ENCODE measurements at places on chromosomes 5 and 9.
A peak's percentile ranks its signal among the peaks of the same experiment; 100 is the strongest.

DNA sequence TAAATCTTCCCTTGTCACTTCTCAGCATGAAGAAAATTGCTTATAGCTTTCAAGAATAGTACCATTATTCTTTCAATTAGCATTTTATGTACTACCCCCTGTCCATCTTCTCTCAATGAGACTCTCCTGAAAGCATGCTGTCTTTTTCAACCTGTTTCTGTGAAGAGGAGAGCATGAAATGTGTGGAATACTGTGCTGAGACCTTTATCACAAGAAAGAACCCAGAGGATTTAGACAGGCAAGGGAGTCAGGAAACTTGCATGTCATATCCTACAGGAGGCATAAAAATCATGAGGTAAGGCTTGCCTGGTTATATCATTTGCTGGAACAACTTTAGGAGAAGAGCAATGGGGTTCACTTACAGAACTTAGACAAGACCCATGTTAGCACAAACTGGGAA lies 56.7 kb upstream of the LPAR1 start:
- H3K27me3 ChIP-seq = no peaks in the 10 kb centered on the region
- H3K36me3 ChIP-seq = no peaks in the 10 kb centered on the region
- H3K27ac ChIP-seq = no peak overlapping the region
- H3K4me3 ChIP-seq = no peak overlapping the region

- H3K4me3 ChIP-seq = no peak overlapping the region
- DNase-seq = no peak
- H3K4me1 ChIP-seq = no peaks in the 10 kb centered on the region
- no peaks in the 10 kb centered on the region for H3K27me3 ChIP-seq
- H3K36me3 ChIP-seq = no peaks in the 10 kb centered on the region
These were observed 23.0 kb upstream of the LHFPL2 start for GRCh38 chr5:78671609-78672008.

DNA sequence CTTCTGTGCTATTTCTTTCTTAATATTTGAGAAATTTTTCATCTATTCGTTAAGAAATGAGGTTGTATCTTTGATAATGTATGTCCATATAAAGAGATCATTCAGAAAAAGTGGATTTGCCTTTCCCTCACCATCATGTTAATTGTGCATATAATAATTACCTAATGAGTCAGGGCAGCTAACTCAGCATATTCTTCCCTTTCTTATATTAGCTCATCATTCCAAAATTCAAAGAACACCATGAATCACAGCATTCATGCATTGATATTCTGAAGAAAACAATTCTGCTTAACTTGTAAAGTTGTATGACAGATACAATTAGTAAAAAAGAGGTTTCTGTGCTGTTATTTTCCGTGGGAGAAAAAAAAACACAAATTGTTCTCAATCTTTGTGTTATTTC lies 630.6 kb downstream of the TLE1 start:
- H3K27ac ChIP-seq = no peak overlapping the region
- H3K27me3 ChIP-seq = no peaks in the 10 kb centered on the region
- no peaks in the 10 kb centered on the region for H3K36me3 ChIP-seq
- no peak overlapping the region for H3K4me3 ChIP-seq
- no peaks in the 10 kb centered on the region for H3K4me1 ChIP-seq

DNA sequence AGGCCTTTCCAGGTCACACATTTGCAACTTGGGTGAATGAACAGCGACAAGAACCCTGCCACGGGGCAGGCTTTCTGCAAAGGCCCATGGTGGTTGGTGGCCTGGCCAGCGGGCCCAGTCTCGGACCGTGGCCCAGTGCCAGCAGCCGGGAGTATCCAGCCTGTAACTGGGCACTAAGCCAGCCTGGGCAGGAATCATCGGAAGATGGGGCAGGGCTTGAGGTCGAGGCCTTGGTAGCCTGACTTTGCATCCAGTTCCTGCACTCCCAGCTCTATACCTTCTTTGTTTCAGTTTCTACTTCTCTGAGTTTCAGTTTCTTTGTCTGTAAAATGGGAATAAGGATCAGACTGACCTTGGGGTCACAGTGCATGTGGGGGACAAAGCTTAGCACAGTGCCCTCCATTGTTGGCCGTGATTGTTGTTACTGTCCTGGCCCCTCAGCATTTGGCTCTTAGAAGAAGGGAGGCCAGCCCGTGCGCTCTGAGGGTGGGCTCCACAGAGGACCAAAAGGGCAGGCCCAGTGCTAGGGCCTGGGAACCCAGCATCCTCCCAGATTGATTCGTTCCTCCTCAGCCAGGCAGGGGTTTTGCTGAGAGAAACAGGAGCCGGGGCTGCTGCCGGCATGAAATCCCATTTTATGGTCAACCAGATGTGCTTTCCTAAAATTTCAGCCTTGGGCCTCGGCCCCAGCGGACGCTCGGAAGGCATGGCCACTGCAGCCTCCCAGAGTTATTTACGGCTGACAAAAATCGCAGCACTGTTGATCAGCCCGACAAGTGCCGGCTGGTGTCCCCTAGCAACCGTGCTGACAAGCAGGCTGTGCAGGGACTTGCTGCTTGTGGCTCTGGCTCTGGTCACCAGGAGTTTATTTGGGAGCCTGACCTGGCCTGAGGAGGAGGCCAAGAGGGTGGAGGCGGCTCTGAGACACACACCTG lies 43.6 kb downstream of the JADE2 start:
- DNase-seq = no peak
- no peaks in the 10 kb centered on the region for H3K4me1 ChIP-seq
- no peak overlapping the region for H3K27ac ChIP-seq
- H3K36me3 ChIP-seq = peaks cover 91% of the 10 kb centered on the region

DNA sequence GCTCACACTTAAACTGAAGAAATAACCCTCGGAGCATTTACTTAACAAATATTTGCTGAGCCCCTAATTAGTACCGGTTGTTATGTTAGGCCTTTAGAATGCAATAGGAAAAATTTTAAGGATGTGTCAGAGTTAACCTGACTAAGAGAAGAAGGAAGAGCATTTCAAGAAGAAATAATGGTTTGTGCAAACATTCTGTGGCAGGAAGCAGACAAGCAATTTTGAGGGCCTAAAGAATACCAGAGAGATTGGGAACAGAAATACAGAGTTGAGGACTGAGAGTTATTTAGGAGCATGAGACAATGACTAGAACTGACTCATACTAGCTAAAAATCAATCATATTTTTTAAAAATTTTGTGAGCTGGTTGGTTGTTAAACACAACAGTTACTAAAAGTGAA lies 218.8 kb downstream of the PRR16 start:
- no peaks in the 10 kb centered on the region for H3K27me3 ChIP-seq
- H3K36me3 ChIP-seq = no peaks in the 10 kb centered on the region
- no peaks in the 10 kb centered on the region for H3K4me1 ChIP-seq
- no peak overlapping the region for H3K4me3 ChIP-seq

- H3K4me3 ChIP-seq = no peak overlapping the region
- no peak for DNase-seq
- H3K27me3 ChIP-seq = no peaks in the 10 kb centered on the region
- no peaks in the 10 kb centered on the region for H3K4me1 ChIP-seq
- H3K27ac ChIP-seq = no peak overlapping the region
- no peaks in the 10 kb centered on the region for H3K36me3 ChIP-seq
These were observed 179.0 kb downstream of the YTHDC2 start for GRCh38 chr5:113692466-113692865.

GRCh38 chr5:148309746-148310145 lies 2.5 kb upstream of the SPINK7 start:
- no peak overlapping the region for H3K4me3 ChIP-seq
- no peak overlapping the region for H3K27ac ChIP-seq
- H3K36me3 ChIP-seq = no peaks in the 10 kb centered on the region
- H3K27me3 ChIP-seq = no peaks in the 10 kb centered on the region
- no peaks in the 10 kb centered on the region for H3K4me1 ChIP-seq

DNA sequence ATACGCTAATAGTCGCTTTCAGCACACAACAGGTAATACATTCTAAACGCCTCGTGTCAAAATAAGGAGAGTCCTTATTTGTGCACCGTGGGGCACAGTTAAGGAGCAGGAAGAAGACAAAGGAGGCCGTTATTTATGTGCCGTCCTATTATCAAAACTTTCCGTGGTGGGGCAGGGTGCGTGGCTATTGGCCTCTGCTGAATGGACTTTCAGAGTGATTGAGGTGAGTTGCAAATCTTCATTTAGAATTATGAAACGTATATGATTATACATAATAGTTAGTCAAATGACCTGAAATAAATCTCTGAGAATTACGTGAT lies 833 bp downstream of the C5orf24 start:
- H3K36me3 ChIP-seq = no peaks in the 10 kb centered on the region
- peak overlapping the region; percentile 92 for H3K27ac ChIP-seq
- H3K4me1 ChIP-seq = peaks cover 25% of the 10 kb centered on the region

GRCh38 chr5:102801371-102801770 lies 46.3 kb downstream of the PAM start:
- H3K4me3 ChIP-seq = no peak overlapping the region
- no peak for DNase-seq
- no peak overlapping the region for H3K27ac ChIP-seq
- peaks cover 37% of the 10 kb centered on the region for H3K4me1 ChIP-seq
- no peaks in the 10 kb centered on the region for H3K36me3 ChIP-seq
- H3K27me3 ChIP-seq = no peaks in the 10 kb centered on the region

DNA sequence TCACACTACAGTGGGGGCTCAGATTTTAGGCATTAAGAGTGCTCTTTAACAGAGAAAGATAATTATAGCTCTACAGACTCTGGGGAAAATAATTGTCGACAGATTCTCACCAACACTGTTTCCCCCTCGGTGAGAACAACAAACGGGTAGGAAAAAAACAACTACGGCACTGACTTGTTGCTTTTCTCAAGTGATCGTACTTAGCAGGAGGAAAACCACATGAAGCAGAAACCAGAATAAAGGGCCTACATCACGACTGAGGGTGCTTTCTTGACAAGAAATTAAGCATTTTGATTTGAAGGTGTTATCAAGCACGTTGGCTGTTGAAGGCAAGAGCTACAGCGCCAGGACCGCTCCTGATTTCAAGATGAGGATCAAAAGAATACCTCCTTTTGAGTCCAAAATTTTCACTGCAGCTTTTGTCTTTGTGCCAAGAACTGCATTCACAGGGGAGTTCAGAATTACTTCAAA lies 27.2 kb upstream of the CER1 start:
- no peak overlapping the region for H3K27ac ChIP-seq
- no peak for DNase-seq
- no peak overlapping the region for H3K4me3 ChIP-seq

GRCh38 chr9:89135591-89136166 lies 42.9 kb downstream of the SHC3 start:
- no peak overlapping the region for H3K4me3 ChIP-seq
- no peak overlapping the region for H3K27ac ChIP-seq
- H3K36me3 ChIP-seq = no peaks in the 10 kb centered on the region
- DNase-seq = no peak

DNA sequence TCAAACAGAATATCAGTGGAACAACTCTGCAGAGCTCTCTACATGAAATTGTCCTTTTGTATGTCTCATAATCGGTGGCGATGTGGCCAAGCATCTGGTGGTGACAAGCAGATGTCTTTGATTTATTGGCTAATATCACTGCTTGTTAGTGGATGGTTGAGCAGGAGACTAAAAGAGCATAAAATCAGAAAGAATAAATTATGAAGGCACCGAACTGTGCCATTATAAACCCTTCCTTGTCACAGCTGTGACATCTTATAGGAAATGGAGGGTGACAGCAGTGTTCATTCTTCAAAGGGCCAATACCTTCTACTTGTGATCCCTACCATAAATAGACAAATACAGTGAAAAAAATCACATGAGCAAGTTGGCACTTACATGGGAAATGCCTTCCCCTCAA lies 1404.3 kb downstream of the MAT2B start:
- H3K36me3 ChIP-seq = no peaks in the 10 kb centered on the region
- no peak for DNase-seq
- no peaks in the 10 kb centered on the region for H3K27me3 ChIP-seq
- no peaks in the 10 kb centered on the region for H3K4me1 ChIP-seq
- H3K27ac ChIP-seq = no peak overlapping the region
- H3K4me3 ChIP-seq = no peak overlapping the region

DNA sequence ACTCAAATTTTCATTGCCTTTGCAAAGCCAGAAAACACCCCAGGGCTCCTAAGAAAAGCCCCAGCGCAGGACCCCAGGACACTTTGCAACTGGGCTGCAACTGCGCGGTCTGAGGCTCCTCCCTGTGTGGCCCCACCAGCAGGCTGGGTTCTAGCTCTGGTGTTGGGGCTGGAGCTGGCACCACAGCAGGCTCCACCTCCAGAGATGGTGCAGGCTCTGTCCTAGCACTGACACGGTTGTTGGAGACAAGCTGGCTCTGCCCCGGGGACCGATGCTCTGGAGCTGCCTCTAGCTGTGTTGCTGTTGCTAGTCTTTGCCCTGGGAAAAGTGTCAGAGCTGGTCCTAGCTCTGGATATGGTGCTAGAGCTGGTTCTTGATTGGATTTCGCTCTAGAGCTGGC lies 13.6 kb downstream of the LCN10 start:
- H3K27ac ChIP-seq = peak overlapping the region; percentile 31
- H3K4me3 ChIP-seq = peak overlapping the region; percentile 98
- no peak for DNase-seq
- H3K4me1 ChIP-seq = peaks cover 28% of the 10 kb centered on the region
- no peaks in the 10 kb centered on the region for H3K27me3 ChIP-seq

GRCh38 chr5:61416010-61416409 lies 84.0 kb downstream of the ZSWIM6 start:
- H3K4me3 ChIP-seq = no peak overlapping the region
- H3K4me1 ChIP-seq = peaks cover 5% of the 10 kb centered on the region
- H3K27ac ChIP-seq = no peak overlapping the region
- H3K36me3 ChIP-seq = no peaks in the 10 kb centered on the region
- H3K27me3 ChIP-seq = no peaks in the 10 kb centered on the region
- DNase-seq = no peak

- no peak for DNase-seq
- no peaks in the 10 kb centered on the region for H3K27me3 ChIP-seq
- H3K36me3 ChIP-seq = no peaks in the 10 kb centered on the region
- H3K4me3 ChIP-seq = no peak overlapping the region
These were observed 109.4 kb downstream of the ASTN2 start for GRCh38 chr9:117305454-117305853.

DNA sequence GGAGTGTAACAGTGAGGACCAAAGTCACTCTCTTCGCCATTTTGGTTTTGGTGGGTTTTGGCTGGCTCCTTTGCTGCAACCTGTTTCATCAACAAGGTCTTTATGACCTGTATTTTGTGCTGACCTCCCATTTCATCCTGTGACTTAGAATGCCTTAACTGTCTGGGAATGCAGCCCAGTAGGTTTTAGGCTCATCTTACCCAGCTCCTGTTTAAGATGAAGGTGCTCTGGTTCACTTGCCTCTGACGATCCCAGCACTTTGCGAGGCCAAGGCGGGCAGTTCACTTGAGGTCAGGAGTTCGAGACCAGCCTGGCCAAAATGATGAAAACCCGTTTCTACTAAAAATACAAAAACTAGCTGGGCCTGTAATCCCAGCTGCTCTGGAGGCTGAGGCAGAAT lies 1.8 kb upstream of the CKS2 start:
- H3K27ac ChIP-seq = peak overlapping the region; percentile 99
- H3K4me3 ChIP-seq = no peak overlapping the region
- no peaks in the 10 kb centered on the region for H3K27me3 ChIP-seq
- peaks cover 30% of the 10 kb centered on the region for H3K4me1 ChIP-seq
- no peaks in the 10 kb centered on the region for H3K36me3 ChIP-seq
- no peak for DNase-seq
